ENCODE measurements at places on chromosomes 5 and 9. TPM values are rescaled to one million over a fixed set of nuclear protein-coding genes. Genes with fewer than 3 reads are reported as not detected.

The MGAT1 gene
- total RNA-seq = 135 TPM

The SPEF2 gene
- not detected for total RNA-seq

The TUSC1 gene
- total RNA-seq = not detected

The ROPN1L gene
- total RNA-seq = 3.0 TPM

The SNX24 gene
- total RNA-seq = 37.6 TPM

The SPATA31E1 gene
- total RNA-seq = 0.26 TPM

The SPACA9 gene
- total RNA-seq = 1.2 TPM

The MCTP1 gene
- 15.9 TPM for total RNA-seq

The SLCO6A1 gene
- not detected for total RNA-seq

The ISL1 gene
- total RNA-seq = not detected

The C9orf153 gene
- total RNA-seq = not detected

The IFNB1 gene
- not detected for total RNA-seq

The CNTFR gene
- not detected for total RNA-seq

The HAVCR1 gene
- total RNA-seq = not detected

The GKAP1 gene
- total RNA-seq = 19.0 TPM

The PCDHGA8 gene
- total RNA-seq = 0.32 TPM

The PKN3 gene
- total RNA-seq = 13.6 TPM
